T-helper 22 cell (primary cell): ENCODE measurements at places on chromosomes 4 and X.

DNA sequence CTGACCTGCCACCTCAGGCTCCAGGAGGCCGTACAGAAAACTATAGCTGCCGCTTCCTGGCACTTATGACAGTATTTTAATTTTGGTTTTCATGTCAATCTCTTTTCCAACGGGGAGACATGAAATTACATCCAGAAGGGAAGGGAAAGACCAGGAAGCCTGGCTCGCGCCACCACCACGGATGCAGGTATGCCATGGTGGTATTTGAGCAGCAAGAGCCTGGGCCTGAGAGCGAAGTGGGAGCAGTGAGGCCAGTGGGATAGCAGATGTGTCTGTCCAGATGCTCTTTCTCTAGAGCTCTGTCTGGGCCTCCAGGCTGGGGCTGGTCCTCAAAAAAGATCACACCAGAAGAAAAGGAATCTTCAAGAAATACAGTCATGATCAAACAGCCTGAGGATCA, 82.5 kb upstream of the CPEB2 start:
- DNase-seq: no peak

GRCh38 chr4:14046642-14047041, 419.1 kb upstream of the BOD1L1 start:
- no peak for DNase-seq

DNA sequence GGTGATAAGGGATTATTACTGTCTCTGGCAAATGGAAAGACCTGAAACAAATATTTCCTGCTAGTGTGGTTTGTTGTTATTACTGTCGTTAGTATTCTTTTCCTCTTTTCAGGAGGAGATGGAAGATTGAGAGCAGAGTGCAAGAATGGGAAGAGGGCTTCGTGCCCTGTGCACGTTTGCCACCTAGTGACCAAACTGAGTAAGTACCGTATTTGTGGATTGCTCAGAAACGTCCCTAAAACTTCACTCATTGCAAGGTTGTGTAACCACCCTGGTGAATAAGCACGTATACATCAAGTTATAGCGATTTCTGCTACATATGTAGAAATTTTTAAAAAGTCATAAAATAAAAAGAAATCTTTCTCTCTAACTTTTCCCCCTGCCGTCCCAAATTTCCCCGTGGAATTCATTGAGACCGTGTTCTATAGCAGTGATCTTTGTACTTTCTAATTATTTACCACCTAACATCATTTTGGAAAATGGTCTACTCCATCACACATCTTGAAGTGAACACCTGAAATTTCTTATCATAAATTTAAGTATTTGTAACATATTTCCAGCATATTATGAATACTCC, 24.3 kb downstream of the LINC00632 start:
- no peak for DNase-seq

GRCh38 chr4:48100256-48100655, 33.8 kb downstream of the TXK start:
- DNase-seq: no peak

DNA sequence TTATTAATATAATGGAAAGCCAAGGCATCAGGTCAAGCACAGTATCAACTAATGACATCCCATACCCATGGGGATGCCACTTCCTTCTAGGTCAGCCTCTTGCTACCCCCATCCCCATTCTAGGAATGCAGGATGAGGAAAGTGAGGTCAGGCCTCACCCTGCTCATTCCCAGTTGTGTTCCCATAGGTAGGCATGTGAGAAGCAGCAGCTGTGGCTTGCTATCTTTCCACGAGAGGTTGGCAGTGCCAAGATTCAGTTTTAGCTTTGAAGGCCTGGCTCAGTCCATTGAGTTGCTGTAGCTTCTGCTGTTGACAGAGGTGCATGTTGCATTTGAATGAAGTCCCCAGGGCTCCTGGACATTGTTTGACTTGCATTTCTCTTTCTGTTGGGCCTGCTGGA, 15.5 kb downstream of the LONRF3 start:
- no peak for DNase-seq
